ENCODE measurements at places on chromosomes 4 and X.

- DNase-seq = no peak
These were observed 23.8 kb downstream of the REELD1 start for GRCh38 chr4:146238107-146238506.

DNA sequence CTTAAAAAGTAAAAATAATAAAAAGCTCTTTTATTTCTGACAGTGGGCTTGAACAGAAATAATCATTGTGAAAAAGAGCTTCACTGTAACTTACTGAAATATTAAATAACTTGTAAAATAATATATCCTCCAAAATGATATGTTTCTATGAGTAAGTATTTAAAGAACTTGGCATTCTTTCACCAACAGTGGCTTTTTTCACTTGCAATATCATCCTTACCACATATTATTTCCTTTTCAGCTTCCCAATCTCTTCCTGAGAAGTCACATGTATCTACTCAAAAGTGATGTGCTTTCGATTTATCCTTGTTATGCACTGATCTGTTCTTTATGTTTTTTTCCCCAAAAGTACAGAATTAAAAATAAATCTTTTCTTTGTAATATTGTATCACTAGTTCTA is 2.2 kb upstream of the PCDH18 start:
- no peak for DNase-seq

DNA sequence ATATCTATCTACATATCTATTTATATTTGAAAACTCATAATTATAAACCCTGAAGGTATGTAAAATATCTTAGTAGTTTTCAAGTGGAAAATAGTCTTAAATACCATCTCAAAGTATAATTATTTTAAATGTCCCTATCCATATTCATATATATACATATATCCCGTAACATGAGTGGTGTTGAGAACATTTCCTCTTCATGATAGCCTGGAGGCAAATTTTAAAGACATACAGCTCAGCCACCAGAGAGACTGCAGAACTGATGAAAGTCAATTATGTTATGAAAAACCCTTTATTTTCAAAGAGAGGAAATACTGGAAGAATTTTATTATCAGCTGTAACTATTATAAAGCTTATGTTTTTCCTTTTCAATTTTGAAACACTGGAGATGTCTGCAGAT is 1806.7 kb upstream of the PCDH7 start:
- no peak for DNase-seq

DNA sequence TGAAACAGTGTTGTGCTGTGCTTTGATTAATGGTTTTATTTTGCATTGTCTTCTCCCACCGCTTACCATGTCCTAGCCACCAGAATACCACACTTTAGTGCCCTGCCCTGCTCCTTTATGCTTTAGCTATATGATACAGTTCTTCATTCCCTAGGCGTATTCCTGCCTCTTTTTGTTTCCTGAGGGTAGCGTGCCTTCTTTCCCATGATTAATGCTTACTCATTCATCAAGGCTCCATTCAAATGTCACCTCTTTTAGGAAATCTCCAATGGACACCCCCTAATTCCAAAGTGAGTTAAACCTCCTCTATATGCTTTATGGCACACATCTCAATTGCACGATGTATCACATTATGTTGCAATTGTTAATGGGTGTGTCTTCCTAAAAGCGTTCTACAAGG is 46.3 kb downstream of the SPANXD start:
- DNase-seq = no peak

DNA sequence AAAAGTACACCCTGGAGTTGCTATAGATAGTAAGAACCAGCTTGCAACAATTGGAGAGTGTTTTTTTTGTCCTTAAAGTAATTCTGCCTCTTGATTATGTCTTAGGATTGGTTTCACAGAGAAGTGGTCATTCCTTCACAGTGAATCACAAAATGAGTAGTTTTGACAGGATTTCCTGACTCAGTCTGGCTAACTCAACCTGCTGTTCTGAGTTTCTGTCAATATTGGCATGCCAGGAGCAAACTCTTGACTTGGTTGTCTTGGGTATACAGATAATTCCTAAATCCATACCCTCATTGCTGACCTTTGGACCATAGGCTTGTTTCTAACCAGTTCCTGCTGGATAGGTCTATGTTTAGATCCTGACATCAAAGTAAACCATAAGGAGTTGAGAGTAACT is 9.4 kb downstream of the FHIP1A start:
- no peak for DNase-seq

DNA sequence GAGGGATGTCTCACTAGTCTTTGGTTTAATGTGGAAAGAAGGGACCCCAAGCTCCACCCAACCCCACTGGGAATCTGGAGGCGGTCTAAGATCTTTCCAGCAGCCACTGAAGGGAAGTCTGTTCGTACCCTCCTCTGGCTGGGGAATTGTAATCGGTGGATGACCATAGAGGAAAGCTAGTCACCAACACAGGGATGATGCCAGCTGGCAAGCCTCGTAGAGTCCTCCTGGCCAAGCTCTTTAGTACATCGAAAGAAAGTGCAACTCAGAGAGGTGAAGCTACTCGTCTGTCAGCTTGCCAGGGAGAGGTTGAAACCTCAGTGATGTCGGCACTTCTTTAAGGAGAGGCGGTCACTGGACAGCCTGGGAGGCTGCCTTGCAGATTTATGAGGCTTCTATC is 58.7 kb downstream of the MAMLD1 start:
- no peak for DNase-seq

- DNase-seq = no peak
These were observed 19.0 kb upstream of the MSANTD1 start for GRCh38 chr4:3229964-3230363.

Measured in activated CD8-positive, alpha-beta memory T cell treated with anti-CD3 and anti-CD28 coated beads for 1 hour (primary cell).